ENCODE measurements at places on chromosomes 12 and 14. TPM values are rescaled to one million over a fixed set of nuclear protein-coding genes. Genes with fewer than 3 reads are reported as not detected.

A2M gene
- 242 TPM for total RNA-seq

TAS2R10 gene
- total RNA-seq, result not detected

GDF3 gene
- total RNA-seq, result 0.30 TPM

BMP4 gene
- total RNA-seq, result 2.5 TPM

VTI1B gene
- total RNA-seq, result 86.9 TPM

SERPINA6 gene
- total RNA-seq, result not detected

FSCB gene
- total RNA-seq, result not detected

OVCH1 gene
- 0.13 TPM for total RNA-seq

RPS26 gene
- total RNA-seq, result 24.9 TPM

TESPA1 gene
- total RNA-seq, result not detected

SOCS2 gene
- total RNA-seq, result 7.6 TPM

CLBA1 gene
- 1.3 TPM for total RNA-seq

NGB gene
- not detected for total RNA-seq

ACOT2 gene
- 59.0 TPM for total RNA-seq

PTPRQ gene
- total RNA-seq, result 1.6 TPM

SPIC gene
- not detected for total RNA-seq

MYRFL gene
- total RNA-seq, result not detected

RBP5 gene
- total RNA-seq, result not detected

SSTR1 gene
- total RNA-seq, result 0.27 TPM

PTCSC3 gene
- total RNA-seq, result not detected

CLMN gene
- 9.6 TPM for total RNA-seq

GUCY2C gene
- not detected for total RNA-seq

RPAP3 gene
- 24.1 TPM for total RNA-seq

AMIGO2 gene
- total RNA-seq, result 0.64 TPM

KLRD1 gene
- total RNA-seq, result 0.59 TPM

AKAP5 gene
- 0.06 TPM for total RNA-seq

OR6C1 gene
- not detected for total RNA-seq

TMEM63C gene
- 0.04 TPM for total RNA-seq

PIP4P1 gene
- 15.6 TPM for total RNA-seq

C2CD5 gene
- 13.4 TPM for total RNA-seq

NRXN3 gene
- total RNA-seq, result 0.51 TPM

SOAT2 gene
- total RNA-seq, result not detected

SERPINA9 gene
- not detected for total RNA-seq

TMPRSS12 gene
- total RNA-seq, result not detected

MYF5 gene
- total RNA-seq, result 4.7 TPM

ERP27 gene
- not detected for total RNA-seq

PRIMA1 gene
- 0.18 TPM for total RNA-seq

RD3L gene
- not detected for total RNA-seq

STYK1 gene
- 0.18 TPM for total RNA-seq

DCN gene
- total RNA-seq, result 224 TPM

PRR4 gene
- total RNA-seq, result 1.0 TPM

WSCD2 gene
- not detected for total RNA-seq

ZDHHC22 gene
- total RNA-seq, result not detected

SRRM4 gene
- total RNA-seq, result 0.08 TPM

RNF212B gene
- total RNA-seq, result not detected

CELA1 gene
- total RNA-seq, result not detected

SMCO2 gene
- not detected for total RNA-seq

CDCA3 gene
- 1.1 TPM for total RNA-seq

STAB2 gene
- total RNA-seq, result not detected

PRICKLE1 gene
- 1.7 TPM for total RNA-seq

Data from psoas muscle (tissue), 8 donors.